ENCODE measurements at places on chromosomes 4 and X. TPM values are rescaled to one million over a fixed set of nuclear protein-coding genes. Genes with fewer than 3 reads are reported as not detected.

DNA sequence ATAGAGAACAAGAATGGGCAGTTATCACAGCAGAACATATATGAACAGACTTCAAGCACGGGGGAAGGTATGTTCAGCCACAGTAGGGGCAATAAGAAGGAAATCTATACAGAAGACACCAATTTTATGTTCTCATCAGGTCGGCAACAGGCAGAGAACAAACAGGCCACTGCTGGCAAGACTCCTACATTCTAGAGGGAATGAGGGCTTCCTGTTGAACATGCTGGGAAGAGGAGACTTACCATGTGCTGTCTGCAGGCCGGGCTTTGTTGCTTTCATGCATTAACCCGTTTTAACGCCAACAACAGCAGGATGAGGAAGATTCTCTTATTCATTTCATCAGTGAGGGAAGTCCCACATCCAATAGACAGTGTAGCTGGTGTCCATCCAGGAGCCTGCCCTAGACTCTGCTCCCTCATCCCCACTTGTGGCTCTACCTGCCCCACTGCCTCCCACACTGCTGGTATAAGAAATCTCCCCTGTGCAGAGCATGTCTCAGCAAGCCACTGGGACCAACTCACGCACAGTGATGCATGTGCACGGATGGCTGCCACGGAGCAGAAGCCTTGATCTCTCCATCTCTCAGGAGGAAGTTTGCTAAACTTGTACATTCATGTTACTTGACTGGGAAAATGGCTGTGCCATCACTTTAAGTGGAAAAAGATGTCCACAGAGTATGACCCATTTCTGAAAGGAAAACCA lies 84.5 kb downstream of the ACOX3 start:
- peak; percentile 77 for DNase-seq

- no peak for DNase-seq
Measured at GRCh38 chr4:153419673-153420278, 46.4 kb upstream of the TMEM131L start.

Gene MUC7
- total RNA-seq: not detected

GRCh38 chr4:14272206-14272605 lies 644.7 kb upstream of the BOD1L1 start:
- DNase-seq: no peak

GRCh38 chr4:100372432-100372831 lies 145.4 kb downstream of the EMCN start:
- DNase-seq: no peak

GRCh38 chrX:100449696-100450608 lies 39.9 kb upstream of the PCDH19 start:
- no peak for DNase-seq

- no peak for DNase-seq
Measured at GRCh38 chr4:48270951-48271473, 1.4 kb upstream of the TEC start.

DNA sequence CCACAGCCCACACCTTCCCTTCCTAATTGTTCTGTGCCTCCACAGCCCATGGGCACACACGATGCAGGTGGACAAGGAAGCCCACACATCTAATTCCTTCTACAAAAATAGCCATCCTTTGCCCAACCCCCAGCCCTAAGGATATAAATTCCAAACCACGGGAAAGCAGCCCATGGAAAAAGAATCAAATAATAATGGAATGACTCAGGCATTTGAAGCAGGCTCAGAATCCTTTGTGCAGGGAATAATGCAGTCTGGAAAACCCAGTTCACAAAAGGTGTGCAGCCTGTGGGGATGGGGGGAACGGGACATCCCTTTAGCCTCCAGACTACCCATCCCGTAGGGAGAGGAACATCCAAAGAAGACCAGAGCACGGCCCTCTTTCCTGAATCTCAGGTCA lies 342.3 kb upstream of the GALNT7 start:
- DNase-seq: no peak

- no peak for DNase-seq
Measured at GRCh38 chrX:153867139-153867538, 18.8 kb downstream of the L1CAM start.

DNA sequence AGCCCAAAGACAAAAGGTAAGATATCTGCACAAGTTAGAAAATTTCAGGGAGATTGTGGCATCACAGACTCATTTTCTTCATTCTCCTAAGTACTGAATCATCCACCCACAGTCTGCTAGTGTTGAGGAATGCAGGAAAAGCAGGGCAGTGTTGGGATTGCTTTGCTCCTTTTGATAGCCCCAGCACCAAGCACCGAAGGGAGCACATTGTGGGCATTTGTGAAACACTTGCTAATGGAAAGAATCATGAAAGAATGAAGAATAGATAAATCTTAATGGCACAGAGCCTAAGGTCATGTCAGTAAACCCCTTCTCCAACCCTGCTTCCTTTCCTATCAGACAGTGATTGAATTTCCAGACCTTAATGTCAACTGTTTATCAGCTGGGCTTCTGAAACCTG lies 103.1 kb upstream of the GPRIN3 start:
- DNase-seq: no peak

DNA sequence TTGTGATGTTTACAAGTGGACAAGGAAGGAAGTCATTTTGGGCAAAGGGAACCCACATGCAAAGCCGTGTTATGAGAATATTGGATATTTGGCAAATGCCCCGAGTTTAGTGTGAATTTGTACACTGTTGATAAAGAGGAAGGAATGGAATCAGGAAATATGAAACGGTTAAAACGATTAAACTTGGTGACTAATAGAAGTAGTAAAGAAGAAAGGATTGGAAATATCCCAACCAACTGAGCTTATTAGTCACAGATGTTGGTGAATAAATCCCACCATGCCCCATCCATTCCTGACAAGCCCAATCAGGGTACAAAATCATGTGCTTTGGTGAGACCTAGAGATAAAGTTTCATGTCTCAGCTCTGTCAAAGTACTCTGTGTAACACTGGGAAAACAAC lies 22.0 kb downstream of the ARHGAP24 start:
- no peak for DNase-seq

Gene IRAK1
- 34.2 TPM for total RNA-seq

DNA sequence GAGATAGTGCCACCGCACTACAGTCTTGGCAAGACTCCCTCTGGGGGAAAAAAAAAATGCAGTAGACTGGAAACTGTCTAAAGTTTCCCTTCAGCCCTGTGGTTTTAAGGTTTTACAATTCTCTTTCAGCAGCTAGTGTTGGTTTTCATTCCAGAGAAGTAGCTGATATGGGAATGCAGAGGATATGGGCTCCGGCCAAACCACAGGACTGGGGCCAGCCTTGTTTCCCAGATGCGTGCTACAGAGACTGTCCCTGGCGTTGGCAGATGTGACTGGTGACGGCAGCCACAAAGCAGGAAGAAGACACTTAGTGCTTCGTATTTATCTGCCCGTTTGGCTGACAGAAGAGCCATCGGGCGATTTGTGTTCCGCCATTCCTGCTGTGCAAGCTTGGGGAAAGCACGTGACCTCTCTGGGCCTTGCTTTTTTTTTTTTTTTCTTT lies 43.2 kb downstream of the ZBTB49 start:
- DNase-seq: peak; percentile 60

Gene ING2
- total RNA-seq: 8.6 TPM

Gene GUCY1B1
- 45.1 TPM for total RNA-seq

DNA sequence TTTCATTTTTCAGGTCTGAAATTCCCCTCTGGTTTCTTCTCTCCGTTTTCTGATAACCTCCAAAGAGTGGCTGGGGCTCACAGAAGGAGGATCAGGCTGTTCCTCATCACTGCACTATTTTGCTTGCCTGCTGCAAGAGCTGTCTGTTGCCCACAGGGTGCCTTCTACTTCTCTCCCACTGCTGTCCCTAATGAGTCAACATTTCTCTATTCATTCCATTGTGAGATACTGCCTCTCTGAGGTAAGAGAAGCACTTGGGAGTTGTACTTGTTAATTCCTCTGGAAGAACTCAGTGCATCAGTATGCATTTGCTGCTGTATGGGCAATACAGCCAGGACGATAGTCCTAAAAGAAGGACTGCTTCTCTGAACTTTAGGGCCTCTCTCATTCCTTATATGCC lies 34.8 kb downstream of the CT47B1 start:
- DNase-seq: no peak

Gene NDUFC1
- total RNA-seq: 37.8 TPM

Gene PABPC1L2A
- total RNA-seq: not detected

DNA sequence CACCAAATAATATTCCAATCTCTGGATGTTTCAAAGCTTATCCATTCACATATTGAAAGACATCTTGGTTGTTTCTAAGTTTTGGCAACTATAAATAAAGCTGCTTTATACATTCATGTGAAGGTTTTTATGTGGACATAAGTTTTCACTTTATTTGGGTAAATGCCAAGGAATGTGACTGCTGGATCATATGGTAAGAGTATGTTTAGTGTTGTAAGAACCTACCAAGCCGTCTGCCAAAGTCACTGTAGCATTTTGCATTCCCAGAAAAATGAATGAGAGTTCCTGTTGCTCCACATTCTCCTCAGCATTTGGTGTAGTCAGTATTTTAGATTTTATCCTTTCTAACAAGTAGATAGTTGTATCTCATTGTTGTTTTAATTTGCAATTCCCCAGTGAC lies 1047.7 kb downstream of the C4orf33 start:
- no peak for DNase-seq

Gene MAGEA9B
- total RNA-seq: not detected

- DNase-seq: no peak
Measured at GRCh38 chrX:15170927-15171326, 99.0 kb downstream of the ASB9 start.

DNA sequence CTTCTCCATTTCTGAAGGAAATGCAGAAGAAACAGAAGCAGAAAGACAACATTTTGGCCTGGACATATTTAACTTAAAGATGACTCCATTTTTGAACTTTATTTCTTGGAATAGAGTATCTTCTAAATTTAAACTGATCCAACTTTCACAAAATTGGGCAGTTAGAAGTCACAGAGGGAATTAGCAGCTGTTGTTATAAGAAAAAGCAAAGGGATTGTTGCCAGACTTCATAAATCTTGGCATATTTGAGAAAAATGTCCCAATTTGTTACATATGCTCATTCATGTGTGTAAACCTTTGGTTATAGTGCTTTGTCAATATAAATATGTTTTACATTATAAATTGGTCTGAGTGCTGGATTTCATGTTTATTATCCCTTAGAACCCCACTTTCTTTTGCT lies 3.4 kb downstream of the GLUD2 start:
- no peak for DNase-seq

GRCh38 chr4:99847362-99847976 lies 30.8 kb downstream of the DAPP1 start:
- DNase-seq: no peak

GRCh38 chr4:169986369-169986768 lies 39.8 kb downstream of the MFAP3L start:
- DNase-seq: no peak

Gene CLTRN
- total RNA-seq: not detected

GRCh38 chr4:21901831-21902230 lies 46.7 kb downstream of the KCNIP4 start:
- no peak for DNase-seq

DNA sequence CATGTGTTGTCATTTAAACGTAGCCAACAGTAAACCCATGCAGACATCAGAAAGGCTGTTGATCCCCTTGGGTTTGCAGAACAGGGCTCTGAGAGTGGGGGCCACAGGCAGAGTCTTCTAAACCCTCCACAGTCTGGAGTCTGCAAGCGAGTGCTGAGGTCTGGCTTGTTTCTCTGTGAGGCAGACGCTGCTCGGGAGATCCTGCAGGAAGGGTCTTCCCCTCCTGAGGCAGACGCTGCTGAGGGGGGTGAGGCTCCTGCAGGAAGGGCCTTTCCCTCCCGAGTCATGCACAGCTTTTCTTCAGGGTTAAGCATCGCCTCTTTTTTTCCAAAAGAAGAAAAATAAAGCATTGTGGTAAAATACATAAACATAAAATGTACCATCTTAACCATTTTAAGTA lies 17.1 kb upstream of the PDE6B start:
- DNase-seq: no peak

DNA sequence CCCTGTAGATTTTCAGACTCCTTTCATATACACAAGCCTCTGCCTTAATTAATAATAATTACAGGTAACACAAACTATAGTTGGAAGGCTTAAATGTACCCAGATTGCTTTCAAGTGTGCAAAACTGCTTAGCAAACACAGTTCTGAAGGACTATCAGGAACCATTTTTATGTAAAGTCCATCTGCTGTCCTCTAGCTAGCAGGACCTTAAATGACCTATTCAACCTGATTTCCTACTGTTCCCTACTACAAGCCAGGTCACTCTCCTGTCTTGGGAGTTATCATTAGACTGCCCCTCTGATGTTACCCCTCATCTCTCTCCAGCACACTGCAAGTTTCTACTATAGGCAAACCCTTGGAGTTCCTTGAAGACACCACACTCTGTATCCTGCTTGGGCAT lies 157.3 kb downstream of the GBA3 start:
- DNase-seq: no peak

DNA sequence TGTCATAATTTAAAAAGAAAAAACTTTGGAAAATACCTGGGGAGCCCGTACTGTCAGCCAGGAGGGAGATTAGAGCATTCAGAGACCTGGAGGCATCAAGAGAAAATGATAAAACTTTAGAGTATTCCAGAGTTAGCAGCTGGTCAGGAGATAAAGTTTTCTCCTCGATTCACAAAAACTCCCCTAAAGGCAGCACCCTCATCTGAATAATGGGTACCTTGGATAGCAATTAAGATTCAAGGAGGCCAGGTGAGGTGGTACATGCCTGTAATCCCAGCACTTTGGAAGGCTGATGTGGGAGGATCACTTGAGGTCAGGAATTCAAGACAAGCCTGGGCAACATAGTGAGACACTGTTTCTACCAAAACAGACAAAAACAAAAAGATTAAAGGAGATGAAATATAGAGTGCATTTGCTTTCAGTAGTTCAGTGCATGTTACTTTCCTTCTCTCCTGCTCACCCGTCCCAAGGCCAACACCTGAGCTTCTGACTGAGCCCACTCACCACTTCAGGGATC lies 18.6 kb upstream of the RAB40A start:
- DNase-seq: no peak

- DNase-seq: no peak
Measured at GRCh38 chr4:48692897-48693296, 87.2 kb downstream of the FRYL start.

GRCh38 chrX:149124526-149125108 lies 380.5 kb downstream of the IDS start:
- DNase-seq: no peak

- DNase-seq: no peak
Measured at GRCh38 chrX:132090403-132091159, 37.2 kb downstream of the FRMD7 start.

GRCh38 chr4:185534866-185535611 lies at the start of gene PDLIM3:
Gene PDLIM3 (minus strand): TSS chr4:185535507. CDS start chr4:185535434, 73 bp downstream.
- DNase-seq: peak; percentile 89

Gene LIN54
- 8.7 TPM for total RNA-seq

DNA sequence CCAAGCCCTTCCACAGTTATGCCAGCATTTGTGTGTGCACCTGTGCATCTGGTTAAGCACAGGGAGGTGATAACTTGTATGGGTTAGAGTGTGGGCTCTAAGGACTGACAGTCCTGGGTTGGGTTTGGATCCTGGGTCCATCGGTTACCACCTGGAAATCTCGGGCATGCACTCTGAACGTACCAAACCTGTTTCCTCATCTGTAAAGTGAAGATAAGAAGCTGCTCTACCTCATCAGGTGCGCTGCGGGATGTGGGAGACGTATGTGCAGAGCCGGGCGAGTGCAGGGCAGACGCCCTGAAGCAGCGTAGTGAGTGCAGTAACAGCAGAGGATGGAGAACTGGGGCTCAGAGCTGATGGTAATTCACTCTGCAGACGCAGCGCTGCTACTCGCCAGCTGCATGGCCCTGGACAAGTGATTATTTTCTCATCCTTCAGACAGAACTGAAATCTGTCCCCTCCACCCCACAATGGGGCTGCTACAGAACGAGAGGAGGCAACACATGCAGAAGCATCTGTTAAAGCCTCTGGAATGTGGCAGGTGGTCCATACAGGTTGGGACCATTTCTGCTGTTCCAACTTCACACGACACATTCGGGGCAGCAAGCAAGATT lies 64.4 kb downstream of the HADH start:
- no peak for DNase-seq
